ENCODE measurements at places on chromosomes 5 and 9.

GRCh38 chr5:142151436-142152383 is 43.1 kb downstream of the NDFIP1 start:
- peak; percentile 73 for DNase-seq

- DNase-seq: no peak
Measured at GRCh38 chr9:7300484-7300883, 499.1 kb downstream of the DMAC1 start.

DNA sequence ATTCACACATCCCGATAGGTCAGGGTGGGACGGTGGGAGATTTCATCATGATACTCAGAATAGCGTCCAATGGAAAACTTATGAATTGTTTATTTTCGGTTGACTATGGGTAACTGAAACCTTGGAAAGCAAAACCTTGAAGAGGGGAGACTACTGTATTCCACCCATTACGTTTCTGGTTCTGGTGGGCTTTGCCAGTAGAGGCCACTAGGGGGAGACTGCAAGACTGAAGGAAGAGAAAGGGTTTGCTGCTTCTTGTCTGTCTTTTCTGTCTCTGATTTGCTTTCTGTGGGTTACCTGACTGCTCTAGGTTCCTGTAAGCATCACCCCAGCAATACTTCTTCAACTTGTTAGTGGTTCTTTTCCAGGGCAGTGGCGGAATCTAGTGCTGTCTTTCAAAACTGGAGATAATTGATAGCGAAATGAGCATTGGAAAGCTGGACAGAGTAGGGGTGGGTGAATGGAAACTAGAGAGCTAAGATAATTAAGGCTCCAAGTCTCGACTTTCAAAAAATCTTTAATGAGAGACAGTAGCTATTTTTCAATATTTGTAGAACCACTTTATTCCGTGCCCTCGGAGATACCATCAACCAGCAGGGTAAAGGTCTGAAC is 27.0 kb downstream of the GRIN3A start:
- DNase-seq: peak; percentile 5

GRCh38 chr9:25716220-25716872 is 38.1 kb upstream of the TUSC1 start:
- no peak for DNase-seq

DNA sequence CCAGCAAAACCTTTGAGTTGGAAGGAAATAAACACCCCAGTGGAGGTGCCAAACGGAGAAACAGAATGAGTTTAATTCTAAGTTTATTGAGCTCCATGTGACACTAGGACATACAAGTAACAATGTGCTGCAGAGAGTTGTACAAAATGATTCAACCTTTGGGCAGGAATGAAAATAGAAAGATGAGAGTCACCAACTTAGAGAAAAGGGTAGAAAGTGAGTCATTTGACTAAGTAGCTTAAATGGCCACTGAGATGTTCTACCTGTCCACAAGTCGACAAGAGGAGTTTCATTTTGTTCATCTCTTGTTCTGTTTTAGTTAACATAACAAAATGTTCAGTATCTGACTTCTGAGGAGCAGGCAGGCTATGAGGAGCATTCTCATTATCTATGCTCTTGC is 284.7 kb downstream of the NR2F1-AS1 start:
- DNase-seq: no peak

GRCh38 chr5:155260798-155261197 is 247.2 kb downstream of the KIF4B start:
- no peak for DNase-seq

GRCh38 chr9:108621991-108622855 is 233.6 kb downstream of the ACTL7B start:
- no peak for DNase-seq

GRCh38 chr9:84027201-84027600 is 46.6 kb downstream of the RMI1 start:
- DNase-seq: no peak

DNA sequence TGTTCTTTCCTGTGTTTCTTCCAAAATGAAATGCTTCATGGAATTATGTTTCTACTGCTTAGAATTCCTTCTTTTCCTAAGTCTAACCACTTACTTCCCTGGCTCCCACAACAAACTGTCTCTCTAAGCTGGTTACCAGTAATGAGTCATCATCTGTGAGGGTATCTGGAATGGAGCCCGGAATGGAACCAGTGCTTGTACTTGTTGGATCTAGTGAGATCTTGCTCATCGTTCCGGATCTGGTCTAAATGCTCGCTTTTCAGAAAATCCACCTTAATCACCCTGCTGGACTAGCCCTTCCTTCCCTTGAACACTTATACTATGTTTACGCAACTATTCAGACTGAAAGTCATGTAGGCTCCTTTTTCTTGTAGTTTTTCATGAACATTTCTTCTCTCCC is 184.8 kb downstream of the PBX3 start:
- no peak for DNase-seq

DNA sequence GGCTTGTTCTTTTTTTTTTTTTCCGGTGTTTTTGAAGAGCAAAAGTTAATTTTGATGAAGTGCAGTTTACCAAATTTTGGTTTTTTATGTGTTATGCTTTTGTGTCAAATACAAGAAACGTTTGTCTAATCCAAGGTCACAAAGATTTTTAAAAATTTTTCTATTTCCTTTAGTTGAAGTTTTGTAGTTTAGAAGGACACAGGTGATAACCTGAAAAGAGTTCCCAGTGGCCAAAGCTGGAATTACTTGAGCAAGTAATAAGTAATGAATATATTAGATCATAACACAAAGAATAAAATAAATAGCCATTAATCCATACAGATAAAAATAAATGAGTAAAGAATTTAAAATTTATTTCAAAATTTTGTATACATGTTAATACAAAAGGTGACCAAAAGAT is 71.5 kb downstream of the FCHO2 start:
- DNase-seq: no peak

- DNase-seq: no peak
Measured at GRCh38 chr5:171706736-171707441, 78.7 kb upstream of the SMIM23 start.

DNA sequence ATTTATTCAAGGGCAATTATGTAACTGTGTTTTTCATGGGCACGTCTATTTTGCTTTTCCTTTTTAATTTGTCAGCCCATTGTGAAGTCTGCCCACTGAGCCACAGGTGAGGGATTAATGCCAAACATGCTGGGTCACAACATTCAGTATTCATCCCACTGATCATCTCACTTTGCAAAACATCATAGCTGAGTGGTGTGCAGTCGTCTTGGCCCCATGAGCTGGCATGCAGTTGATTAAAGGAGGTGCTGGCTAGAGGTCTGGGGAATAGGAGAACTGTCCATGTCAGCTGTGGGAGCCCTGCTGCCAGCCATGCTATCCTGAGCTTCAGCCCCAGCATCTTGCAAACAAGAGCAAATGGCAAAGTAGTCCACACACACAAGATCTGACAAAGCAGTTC is 11.7 kb upstream of the ESM1 start:
- DNase-seq: no peak

DNA sequence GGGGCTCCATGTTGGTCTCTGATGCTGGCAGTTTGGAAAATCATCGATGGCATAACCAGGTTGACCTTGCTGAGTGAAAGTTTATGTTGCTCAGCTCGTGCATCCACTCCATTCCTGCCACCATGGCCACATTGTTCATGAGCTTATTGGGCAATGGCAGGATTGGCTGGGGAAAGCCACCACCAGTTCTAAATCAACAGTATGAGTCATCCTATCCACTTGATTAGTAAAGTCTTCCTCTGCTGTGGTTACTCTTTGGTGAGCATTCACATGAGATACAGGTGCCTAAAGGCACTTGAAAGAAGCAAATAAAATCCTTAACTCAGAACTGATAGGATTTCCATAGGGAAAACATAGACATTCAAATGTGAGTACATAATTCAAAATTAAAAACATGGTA is 131.8 kb upstream of the FBN2 start:
- DNase-seq: no peak

- no peak for DNase-seq
Measured at GRCh38 chr9:93918061-93918460, 37.1 kb downstream of the BARX1 start.

GRCh38 chr5:37816331-37816730 is 23.5 kb downstream of the GDNF start:
- no peak for DNase-seq

DNA sequence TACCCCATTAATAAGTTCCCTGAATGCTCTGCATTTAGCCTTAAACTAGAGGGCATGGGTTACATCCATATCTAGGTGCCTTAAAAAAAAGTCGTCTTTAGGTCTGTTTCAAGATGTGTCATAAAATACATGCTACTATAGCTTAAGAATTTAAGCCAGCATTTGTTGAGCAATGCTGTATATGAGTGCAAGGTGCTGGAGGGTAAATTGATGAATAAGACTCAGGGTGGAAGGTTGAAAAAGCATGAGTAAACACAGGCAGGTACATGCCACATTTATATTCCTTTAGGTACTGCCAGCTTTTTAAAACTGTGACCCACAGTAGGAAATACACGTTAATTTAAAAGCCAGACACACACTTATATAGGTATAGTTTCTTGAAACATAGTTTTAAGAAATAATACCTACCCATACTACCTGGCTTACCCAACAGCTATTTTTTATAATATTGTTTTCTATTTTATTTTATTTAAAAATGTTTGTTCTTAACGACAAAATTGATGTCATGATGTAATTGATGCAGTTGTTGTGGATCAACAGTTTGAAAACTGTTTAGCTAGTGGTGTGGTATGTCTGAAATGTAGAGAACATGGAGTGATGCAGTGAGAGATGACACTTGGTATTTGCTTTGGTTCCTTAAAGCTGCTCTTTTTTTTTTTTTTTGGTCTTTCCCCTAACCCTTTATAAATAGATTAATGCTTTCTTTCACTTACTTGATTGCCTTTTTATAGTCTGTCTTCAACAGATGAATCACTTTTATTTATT is 3.9 kb downstream of the HMGCR start:
- no peak for DNase-seq

GRCh38 chr5:127517110-127517479 is 345 bp upstream of the PRRC1 start:
- DNase-seq: no peak

DNA sequence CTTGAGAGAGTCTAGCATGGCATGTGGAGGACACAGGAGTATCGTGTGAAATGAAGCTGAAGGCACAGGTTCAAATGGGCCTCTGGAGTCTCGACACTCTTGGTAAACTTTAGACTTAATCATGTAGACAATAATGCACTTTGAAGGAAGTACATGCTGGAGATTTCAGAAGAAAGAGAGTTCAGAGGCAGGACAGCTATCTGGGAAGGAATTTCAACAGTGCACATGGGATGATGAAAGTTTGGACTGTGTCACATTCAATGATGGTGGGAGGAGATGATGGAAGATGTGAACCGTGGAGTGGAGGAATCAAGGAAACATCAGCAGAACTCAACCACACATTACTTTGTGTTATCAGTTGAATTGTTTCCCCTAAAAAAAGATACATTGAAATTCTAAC is 88.6 kb upstream of the PAPPA start:
- DNase-seq: no peak

DNA sequence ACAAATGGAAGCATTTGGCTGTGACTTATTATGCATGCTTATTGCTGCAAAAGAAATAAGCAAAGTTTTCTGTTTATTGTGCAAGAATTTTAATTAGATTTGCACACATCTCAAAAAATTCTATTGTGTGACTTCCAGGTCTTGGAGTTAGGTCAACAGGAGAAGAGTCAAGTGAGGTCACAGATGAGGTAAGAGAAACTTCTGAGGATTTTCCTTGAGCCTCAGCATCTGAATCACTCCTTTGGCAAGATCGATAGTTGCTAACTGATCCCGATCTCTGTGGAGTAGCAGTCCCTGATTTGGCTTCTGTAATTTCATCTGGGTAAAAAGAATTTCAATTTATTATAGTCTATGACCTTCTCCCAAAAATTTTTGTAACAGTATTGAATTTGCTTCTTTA is 6.9 kb upstream of the TTC33 start:
- DNase-seq: no peak

- no peak for DNase-seq
Measured at GRCh38 chr5:165296401-165297130, 1791.1 kb downstream of the MAT2B start.

- no peak for DNase-seq
Measured at GRCh38 chr5:144644317-144644716, 473.6 kb downstream of the KCTD16 start.

- DNase-seq: no peak
Measured at GRCh38 chr9:96270236-96270744, 31.7 kb downstream of the HSD17B3 start.

DNA sequence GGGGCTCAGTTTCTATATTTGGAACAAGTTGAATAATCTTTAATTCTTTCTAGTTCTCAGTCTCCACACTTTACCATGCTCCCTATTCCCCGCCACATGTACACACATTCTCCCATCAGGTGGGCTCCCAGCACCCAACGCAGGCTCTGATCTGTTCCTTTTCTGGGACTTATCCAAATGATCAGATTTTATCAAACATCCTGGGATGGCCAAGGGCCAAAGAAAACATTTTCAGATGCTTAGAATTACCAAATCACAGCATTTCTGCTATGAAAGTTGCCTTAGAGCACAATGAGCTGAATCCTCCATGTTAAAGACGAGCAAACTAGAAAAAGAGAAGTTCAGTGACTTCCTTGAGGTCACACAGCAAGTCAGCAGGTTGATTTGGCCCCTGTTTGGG is 153.4 kb downstream of the SEC61B start:
- no peak for DNase-seq

- no peak for DNase-seq
Measured at GRCh38 chr5:174314261-174314660, 268.8 kb downstream of the NSG2 start.

DNA sequence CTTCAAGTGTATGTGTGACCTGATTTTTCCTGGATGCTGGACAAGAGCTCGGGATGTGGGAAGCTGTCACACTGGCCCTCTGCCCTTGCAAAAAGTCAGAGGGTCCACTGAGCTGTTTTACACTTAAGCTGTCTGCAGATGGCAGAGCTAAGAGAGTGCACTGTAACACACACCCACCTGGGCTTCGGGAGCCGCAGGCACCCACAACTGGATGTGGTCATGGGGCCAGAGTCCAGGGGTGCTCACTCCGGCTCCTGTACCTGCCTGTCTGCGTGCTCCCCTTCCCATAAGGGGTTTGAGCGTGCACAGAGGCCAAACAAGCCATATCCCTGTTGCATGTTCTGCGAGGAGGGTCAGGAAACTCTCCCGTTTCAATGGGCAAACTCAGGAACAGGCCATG is 82.5 kb downstream of the LRRC70 start:
- no peak for DNase-seq

DNA sequence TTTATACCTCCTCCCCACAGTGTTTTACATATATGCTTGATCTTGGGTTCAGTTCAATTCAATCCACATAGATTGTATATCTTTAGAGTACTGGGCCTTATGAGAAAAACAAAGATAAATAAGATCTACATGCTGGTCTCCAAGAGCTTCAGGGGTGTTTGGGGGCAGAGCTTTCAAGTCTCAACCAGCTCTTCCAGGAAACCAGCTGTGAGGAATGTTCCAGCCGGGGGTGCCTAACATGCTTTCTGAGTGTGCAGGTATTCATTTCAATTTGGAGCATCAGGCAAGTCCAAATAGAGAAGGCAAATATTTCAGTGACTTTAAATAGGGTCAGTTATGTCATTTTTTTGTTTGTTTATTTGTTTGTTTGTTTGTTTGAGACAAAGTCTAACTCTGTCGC is 5.7 kb upstream of the RAPGEF1 start:
- DNase-seq: no peak
